Activated naive CD4-positive, alpha-beta T cell treated with anti-CD3 and anti-CD28 coated beads, Interleukin-2, amount 50 U/mL, for 16 hours (primary cell): ENCODE measurements at places on chromosomes 2 and 18.
A peak's percentile ranks its signal among the peaks of the same experiment; 100 is the strongest.

GRCh38 chr2:144489315-144489916 lies 30.5 kb downstream of the ZEB2 start:
- DNase-seq: no peak

DNA sequence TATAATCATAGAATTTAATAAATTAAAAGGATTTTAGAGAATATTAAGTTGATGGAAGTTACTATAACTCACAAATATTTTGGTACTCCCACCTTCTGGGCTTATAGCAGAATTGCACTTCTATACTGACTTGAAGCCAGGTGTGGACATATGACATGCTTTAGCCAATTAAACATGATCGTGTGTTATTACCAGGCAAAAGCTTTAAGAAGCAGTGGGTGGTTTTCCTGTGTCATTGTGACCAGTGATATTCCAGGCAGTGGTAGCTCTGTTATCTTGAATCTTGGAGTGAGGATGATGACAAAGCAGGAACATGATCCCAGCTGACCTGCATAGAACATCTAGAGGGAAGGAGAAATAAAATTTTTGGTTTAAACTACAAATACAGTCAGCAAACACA lies 370.9 kb upstream of the ZEB2 start:
- no peak for DNase-seq

GRCh38 chr18:59189008-59189407 lies 30.9 kb upstream of the GRP start:
- DNase-seq: no peak

DNA sequence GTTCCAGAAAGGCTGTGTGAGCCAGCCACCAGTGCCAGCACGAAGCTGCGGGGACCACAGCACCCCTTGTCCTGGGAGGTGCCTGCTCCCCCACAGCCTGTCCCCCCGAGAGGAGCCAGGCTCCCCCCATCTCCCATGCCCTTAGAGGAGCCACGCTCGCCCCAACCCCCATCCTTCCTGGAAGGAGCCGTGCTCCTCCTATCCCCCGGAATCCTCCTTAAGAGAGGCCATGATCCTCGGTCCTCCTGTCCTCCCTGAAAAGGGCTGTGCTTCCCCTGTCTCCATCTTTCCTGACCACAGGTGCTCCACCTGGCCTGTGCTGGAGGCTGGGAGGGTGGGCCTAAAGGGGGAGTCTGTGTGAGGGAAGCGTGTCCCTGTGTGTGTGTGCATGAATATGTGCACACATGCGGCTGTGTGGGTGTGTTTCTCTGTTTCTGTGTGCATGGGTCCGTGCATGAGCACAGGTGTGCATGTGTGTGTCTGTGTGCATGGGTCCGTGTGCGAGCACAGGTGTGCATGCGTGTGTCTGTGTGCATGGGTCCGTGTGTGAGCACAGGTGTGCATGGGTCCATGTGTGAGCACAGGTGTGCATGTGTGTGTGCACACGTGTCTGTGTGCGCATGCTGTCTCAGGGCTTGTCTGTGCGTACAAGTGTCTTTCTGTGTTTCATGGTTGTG lies 80.3 kb downstream of the RTP5 start:
- DNase-seq: no peak

GRCh38 chr2:75309596-75310463 lies 110.5 kb upstream of the TACR1 start:
- no peak for DNase-seq

GRCh38 chr2:107195631-107196030 lies 309.7 kb upstream of the ST6GAL2 start:
- DNase-seq: no peak

DNA sequence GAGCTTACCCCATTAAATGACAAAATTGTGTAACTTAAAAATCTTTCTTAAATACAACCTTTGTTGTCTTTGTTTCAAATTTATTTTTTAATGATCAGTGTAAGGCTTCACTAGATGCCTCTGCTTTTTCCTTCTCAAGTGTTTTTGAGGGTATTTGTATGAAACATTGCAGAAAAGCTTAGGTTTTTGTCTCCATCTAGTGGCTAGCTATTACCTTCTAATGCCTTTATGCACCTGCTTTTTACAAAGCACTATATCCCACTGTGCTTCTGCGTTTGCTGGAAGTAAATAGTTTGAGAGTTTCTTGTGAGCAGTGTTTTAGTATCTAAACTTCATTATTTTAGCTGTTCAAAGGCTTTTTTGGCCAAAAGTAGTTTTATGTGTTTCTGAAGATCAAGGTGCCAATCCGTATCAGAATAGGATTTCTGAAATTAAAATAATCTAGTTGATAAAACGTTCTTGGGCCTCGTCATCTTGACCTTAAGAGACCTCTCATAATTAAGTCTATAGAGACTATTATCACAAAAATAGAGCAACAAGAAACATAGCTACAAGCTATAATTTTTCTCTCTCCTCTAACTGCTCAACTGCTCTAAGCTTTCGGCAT lies 47.0 kb downstream of the IWS1 start:
- no peak for DNase-seq

- DNase-seq: no peak
These were observed 476.5 kb upstream of the SALL3 start for GRCh38 chr18:78503129-78503528.

DNA sequence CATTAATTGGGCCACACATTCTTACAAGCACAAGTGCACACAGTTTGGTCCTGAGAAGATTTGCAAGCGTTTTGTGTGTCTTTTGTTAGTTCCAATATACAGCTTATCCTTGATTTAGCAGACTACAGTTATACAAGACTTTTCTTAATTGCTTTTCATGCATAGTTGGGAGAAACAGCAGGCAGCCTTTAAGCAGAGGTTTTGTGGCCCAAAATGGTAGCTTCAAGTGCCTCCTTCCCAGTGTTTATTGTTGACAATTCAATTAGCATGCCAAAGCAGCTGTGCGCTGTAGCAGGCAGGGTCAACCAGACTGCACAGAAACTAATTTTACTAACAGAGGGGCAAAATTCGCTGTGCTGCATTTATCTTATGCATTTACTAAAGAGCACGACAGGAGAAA lies 47.5 kb downstream of the FRZB start:
- no peak for DNase-seq

DNA sequence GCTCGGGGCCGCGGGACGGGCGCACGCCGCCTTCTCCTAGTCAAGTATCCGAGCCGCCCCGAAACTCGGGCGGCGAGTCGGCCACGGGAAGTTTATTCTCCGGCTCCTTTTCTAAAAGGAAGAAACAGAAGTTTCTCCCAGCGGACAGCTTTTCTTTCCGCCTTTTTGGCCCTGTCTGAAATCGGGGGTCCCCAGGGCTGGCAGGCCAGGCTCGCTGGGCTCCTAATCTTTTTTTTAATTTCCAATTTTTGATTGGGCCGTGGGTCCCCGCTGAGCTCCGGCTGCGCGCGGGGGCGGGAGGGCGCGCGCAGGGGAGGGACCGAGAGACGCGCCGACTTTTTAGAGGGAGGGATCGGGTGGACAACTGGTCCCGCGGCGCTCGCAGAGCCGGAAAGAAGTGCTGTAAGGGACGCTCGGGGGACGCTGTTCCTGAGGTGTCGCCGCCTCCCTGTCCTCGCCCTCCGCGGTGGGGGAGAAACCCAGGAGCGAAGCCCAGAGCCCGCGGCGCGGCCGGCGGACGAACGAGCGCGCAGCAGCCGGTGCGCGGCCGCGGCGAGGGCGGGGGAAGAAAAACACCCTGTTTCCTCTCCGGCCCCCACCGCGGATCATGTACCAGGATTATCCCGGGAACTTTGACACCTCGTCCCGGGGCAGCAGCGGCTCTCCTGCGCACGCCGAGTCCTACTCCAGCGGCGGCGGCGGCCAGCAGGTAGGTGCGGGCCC lies 617 bp downstream of the FOSL2 start:
- DNase-seq: peak; percentile 64

DNA sequence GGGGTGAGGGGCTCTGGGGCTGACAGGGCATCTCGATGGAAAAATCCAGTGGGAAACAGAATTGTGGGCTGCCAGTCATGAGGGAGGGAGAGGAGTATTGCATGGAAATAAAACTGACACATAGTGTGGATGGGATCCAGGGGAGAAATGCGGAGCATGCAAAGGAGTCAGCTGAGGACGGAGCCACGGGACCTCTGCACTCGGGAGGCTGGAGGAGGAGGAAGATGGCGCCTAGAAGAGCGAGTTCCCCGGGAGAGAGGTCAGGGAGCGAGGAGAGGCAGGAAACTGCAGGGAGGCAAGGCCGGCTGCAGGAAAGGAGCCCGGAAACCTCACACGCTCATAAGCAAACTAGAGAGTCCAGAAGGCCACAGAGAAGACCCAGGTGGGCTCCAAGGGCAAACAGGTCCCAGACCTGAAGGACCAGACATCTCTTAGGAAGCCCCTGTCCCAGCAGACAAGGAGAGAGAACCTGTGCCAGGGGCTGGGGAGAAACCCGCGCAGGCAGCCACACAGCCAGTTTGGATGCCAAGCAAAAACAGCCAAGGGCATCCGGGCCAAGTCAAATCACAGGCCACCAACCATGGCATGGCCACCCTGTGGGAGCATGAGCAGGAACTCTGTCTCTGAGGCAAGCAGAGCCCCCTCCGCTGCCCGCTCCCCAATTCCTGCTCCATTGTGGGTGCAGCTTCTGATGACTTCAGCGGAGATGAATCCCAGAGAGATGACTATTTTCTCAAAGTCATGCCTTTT lies 218.8 kb upstream of the ID2 start:
- DNase-seq: no peak

- DNase-seq: no peak
These were observed 148.5 kb downstream of the SPP2 start for GRCh38 chr2:234198976-234199375.

- DNase-seq: no peak
These were observed 11.6 kb downstream of the CNGA3 start for GRCh38 chr2:98357849-98358248.

GRCh38 chr2:11498543-11499034 lies 32.6 kb upstream of the E2F6 start:
- DNase-seq: no peak

GRCh38 chr18:73711256-73711655 lies 436.4 kb downstream of the FBXO15 start:
- DNase-seq: no peak

DNA sequence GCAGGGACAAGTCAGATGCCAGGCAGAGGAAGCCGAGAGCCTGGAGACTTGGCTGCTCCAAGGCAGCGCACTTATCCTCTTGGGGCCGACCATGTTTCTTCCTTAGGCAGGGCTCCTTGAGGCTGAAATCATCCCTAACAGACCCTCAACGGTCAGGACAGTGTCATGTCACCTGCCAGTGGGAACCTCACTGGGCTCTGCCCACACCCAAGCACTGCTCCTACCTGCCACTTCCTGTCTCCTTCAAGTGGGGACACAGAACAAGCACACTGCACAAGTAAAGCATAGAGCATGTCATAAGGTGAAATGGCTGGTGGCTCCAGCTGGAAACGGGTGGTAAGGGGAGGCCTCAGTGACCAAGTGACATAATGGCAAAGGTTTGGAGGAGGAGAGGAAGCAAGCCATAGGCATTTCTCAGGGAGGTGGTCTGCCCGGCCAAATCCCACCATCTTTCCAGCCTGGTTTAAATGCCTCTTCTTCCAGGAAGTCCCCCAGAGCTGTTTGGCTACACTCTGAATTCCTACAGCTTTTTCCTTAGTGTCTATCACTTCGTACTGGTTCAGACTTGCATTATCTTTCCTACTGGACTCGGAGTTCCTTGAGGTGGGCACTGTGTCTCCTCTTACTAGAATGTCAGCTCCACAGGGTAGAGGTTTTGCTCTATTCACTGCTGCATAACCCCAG lies 7.3 kb upstream of the ATOH8 start:
- DNase-seq: no peak

- DNase-seq: no peak
These were observed 335.4 kb downstream of the DYSF start for GRCh38 chr2:71788601-71789240.

GRCh38 chr2:238496756-238497609 lies 70.3 kb downstream of the ASB1 start:
- DNase-seq: no peak

- no peak for DNase-seq
These were observed 14.8 kb downstream of the ZAP70 start for GRCh38 chr2:97728091-97728731.

- DNase-seq: no peak
These were observed 164.8 kb downstream of the RIT2 start for GRCh38 chr18:42950732-42951131.

DNA sequence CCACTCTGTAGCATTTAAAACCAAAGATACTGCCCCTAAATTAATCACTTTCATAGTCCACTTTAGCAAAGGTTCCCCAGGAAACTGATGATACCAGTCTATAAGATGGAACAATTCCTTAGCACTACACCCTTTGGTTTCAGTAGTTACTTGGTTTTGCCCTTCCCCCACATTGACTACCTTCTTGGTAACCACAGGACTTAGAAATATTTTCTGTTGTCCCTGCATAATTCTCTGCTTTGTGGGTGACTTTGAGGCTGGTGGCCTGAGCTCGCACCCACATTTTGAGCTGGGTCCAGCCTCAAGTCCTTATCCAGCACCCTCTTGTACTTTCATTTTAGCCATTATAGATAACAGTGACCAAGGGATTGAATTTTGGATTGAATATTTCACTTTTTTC lies 23.1 kb downstream of the ELP2 start:
- no peak for DNase-seq

GRCh38 chr2:234394450-234394849 lies 102.4 kb downstream of the ARL4C start:
- no peak for DNase-seq

GRCh38 chr2:95082477-95082876 lies 39.1 kb downstream of the MRPS5 start:
- no peak for DNase-seq

- no peak for DNase-seq
These were observed 17.4 kb downstream of the HAT1 start for GRCh38 chr2:171939743-171940071.

DNA sequence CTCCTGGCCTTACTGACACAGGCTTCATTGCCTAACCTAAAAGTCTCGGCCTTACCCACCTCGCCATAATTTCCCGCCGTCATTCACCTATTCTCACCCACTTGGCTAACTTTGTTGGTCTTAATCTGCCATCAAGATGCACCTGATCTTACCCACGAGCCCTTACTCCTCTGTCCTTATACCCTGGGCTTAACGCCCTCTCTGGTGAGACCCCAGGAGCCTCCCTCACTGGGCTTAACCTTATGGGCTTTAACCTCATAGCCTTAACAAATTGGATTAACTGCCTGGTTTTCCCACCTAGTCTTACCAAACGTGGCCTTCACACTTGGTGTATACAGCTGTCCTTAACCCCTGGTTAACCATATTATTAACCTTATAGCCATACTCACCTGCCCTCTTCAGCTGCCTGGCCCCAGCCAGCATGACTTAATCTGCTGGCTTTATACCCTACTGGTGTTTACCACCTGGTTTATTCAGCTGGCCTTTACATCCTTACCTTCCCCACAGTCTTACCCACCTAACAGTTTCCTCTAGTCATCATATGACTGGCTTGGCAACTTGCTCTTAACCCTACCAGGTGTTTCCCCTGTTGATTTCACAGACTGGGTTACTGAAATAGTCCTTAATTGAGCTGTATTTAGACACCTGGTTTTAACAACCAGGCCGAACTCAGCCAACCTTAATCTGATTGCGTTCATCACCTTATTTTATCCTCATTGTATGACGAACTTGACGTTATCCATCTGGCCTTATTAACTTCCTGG lies 132.0 kb upstream of the ZSWIM2 start:
- no peak for DNase-seq

GRCh38 chr18:75253043-75253442 lies 42.4 kb downstream of the TSHZ1 start:
- DNase-seq: no peak
